Thoracic aorta (tissue), 2 donors: ENCODE measurements at places on chromosomes 2 and 18. TPM values are rescaled to one million over a fixed set of nuclear protein-coding genes. Genes with fewer than 3 reads are reported as not detected.
A peak's percentile ranks its signal among the peaks of the same experiment; 100 is the strongest.

DNA sequence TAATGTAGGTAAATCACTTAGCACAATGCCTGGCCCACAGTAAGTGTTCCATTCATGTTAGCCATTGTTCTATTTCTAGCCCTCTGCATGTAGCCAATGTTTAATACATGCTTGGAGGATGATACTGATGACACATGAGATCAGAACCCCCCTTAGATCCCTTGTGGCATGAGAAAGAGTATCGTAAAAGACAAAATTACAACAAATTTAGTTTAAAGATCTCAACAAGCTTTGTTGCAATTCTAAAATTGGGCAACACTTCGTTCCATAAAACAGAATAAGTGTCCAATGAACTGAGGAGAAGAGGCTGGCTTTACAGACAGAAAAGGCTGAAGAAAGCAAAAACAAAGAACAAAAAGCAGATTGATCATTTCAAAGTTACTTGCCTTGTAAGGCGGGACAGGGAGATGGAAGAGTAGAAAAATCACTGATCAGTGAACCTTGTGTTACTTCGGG is 148.7 kb upstream of the SLC1A4 start:
- peak overlapping the region; percentile 11 for H3K4me3 ChIP-seq
- no peaks in the 10 kb centered on the region for H3K27me3 ChIP-seq
- H3K27ac ChIP-seq, result no peak overlapping the region
- peaks cover 17% of the 10 kb centered on the region for H3K4me1 ChIP-seq

DNA sequence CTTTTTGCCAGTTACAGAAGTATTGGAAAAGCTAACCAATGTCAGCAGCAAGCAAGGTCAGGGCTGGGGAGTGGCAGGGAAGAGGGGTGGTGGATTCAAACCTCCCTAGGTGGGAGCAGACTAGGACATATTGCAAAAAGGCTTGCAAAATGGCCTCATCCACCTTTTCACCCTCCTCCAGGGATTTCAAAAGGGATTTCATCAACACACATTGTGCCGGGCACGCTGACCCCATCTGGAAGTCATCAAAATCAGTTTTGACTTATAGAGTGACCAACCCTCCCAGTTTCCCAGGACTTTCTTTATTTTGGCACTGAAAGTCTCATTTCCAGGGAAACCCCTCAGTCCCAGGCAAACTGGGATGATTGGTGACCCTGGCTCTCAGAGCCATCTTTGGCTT is 94.7 kb downstream of the BIN1 start:
- H3K4me3 ChIP-seq, result no peak overlapping the region
- H3K27me3 ChIP-seq, result no peaks in the 10 kb centered on the region
- no peaks in the 10 kb centered on the region for H3K36me3 ChIP-seq

Gene GKN2
- not detected for total RNA-seq

- no peak overlapping the region for H3K27ac ChIP-seq
- H3K36me3 ChIP-seq, result no peaks in the 10 kb centered on the region
- no peak overlapping the region for H3K4me3 ChIP-seq
- no peak for DNase-seq
These were observed 2.1 kb upstream of the MAP3K2 start for GRCh38 chr2:127389778-127390435.

Gene TSPYL6
- 0.14 TPM for total RNA-seq

- no peak overlapping the region for H3K27ac ChIP-seq
- H3K36me3 ChIP-seq, result no peaks in the 10 kb centered on the region
- H3K4me3 ChIP-seq, result no peak overlapping the region
These were observed 67.9 kb upstream of the TMEM17 start for GRCh38 chr2:62573936-62574335.

Gene PROM2
- total RNA-seq, result 10.0 TPM

Gene UPP2
- total RNA-seq, result not detected

DNA sequence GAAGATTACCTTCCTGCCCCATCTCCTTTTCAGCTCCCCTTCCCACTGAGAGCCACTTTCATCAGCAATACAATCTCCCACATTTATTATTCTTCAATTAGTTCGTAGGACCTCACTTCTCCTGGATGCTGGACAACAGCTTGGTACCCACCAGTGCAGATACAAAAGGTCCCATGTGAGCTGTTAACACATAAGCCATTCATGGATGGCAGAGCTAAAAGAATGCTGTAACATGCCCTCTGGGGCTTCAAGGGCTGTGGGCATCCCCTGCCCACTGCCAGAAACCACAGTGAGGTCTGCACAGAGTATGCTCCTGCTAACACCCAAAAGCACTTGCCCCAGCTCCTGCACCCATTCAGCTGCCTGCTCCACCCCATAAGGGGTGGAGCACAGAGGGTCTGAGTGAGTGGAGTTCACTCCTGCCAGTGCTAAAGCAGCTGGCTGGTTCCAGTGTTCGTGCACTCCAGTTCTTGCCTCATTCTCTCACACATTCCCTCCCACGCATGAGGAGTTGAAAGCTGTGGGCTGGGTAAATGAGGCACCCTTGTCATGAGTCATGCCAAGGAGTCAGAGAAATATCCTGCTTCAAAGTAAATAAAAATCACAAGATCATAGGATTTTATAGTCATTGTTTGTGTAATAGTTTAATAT is 305.9 kb upstream of the TMEFF2 start:
- H3K27ac ChIP-seq, result no peak overlapping the region
- no peaks in the 10 kb centered on the region for H3K36me3 ChIP-seq
- no peaks in the 10 kb centered on the region for H3K4me1 ChIP-seq
- H3K27me3 ChIP-seq, result no peaks in the 10 kb centered on the region
- no peak overlapping the region for H3K4me3 ChIP-seq
- no peak for DNase-seq

DNA sequence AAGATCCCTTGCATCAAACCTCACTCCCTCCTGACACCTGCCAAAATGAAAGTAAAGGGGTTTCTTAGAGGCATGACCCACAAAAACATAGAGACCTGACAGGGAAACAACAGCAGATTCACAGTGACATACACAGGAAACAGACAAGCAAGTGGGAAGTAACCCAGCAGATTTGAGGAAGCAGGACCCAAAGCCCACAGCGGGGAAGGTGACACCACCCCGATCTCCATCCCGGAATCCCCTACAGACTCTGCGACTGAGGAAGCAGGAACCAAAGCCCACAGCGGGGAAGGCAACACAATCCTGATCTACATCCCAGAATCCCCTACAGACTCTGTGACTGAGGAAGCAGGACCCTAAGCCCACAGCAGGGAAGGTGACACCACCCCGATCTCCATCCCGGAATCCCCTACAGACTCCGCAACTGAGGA is 21.6 kb downstream of the CIB4 start:
- DNase-seq, result no peak
- H3K36me3 ChIP-seq, result no peaks in the 10 kb centered on the region
- H3K4me1 ChIP-seq, result peaks cover 19% of the 10 kb centered on the region
- H3K27me3 ChIP-seq, result no peaks in the 10 kb centered on the region

Gene TMEM182
- total RNA-seq, result 3.1 TPM

Gene CIAO1
- 123 TPM for total RNA-seq

- no peaks in the 10 kb centered on the region for H3K36me3 ChIP-seq
- no peaks in the 10 kb centered on the region for H3K27me3 ChIP-seq
- no peak for DNase-seq
- H3K27ac ChIP-seq, result no peak overlapping the region
- no peak overlapping the region for H3K4me3 ChIP-seq
- no peaks in the 10 kb centered on the region for H3K4me1 ChIP-seq
These were observed 775.4 kb downstream of the ADCYAP1 start for GRCh38 chr18:1680108-1680507.

- H3K4me3 ChIP-seq, result no peak overlapping the region
- H3K27me3 ChIP-seq, result no peaks in the 10 kb centered on the region
- H3K4me1 ChIP-seq, result peaks cover 33% of the 10 kb centered on the region
- no peaks in the 10 kb centered on the region for H3K36me3 ChIP-seq
These were observed 73.6 kb upstream of the RTN4 start for GRCh38 chr2:55123851-55124269.

GRCh38 chr2:18413676-18414396 is 146.6 kb downstream of the RDH14 start:
- H3K27ac ChIP-seq, result peak overlapping the region; percentile 6
- H3K4me1 ChIP-seq, result peaks cover 13% of the 10 kb centered on the region
- no peak for DNase-seq
- no peaks in the 10 kb centered on the region for H3K36me3 ChIP-seq

- H3K27ac ChIP-seq, result no peak overlapping the region
- no peak for DNase-seq
- H3K27me3 ChIP-seq, result no peaks in the 10 kb centered on the region
These were observed 255.3 kb upstream of the FBXO11 start for GRCh38 chr2:48161628-48162027.

DNA sequence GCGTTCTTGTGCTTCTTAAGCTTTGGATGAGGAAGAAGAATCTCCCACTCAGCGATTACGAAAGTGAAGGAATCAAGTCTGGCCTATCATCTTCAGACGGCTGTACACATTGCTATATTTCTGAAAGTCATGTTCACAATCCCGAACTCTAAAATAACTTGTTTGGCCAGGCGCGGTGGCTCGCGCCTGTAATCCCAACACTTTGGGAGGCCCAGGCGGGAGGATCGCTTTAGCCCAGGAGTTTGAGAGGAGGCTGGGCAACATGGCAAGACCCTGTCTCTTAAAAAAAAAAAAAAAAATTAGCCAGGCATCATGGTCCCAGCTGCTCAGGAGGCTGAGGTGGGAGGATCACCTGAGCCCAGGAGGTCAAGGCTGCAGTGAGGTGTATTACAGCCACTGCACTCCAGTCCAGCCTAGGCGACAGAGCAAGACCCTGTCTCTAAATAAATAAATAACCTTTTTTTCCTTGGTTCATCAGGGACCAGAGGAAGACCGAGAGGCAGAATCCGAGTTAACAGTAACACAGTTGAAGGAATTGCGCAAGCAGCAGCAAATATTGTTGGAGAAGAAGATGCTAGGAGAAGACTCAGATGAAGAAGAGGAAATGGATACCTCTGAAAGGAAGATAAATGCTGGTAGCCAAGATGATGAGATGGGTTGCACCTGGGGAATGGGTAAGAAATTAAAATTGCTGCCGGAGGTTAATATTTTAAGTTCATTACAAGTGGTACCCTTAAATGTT is 1.1 kb downstream of the SLC4A1AP start:
- H3K27ac ChIP-seq, result no peak overlapping the region
- peaks cover 27% of the 10 kb centered on the region for H3K36me3 ChIP-seq
- peak overlapping the region; percentile 89 for H3K4me3 ChIP-seq
- peaks cover 16% of the 10 kb centered on the region for H3K4me1 ChIP-seq
- DNase-seq, result no peak

DNA sequence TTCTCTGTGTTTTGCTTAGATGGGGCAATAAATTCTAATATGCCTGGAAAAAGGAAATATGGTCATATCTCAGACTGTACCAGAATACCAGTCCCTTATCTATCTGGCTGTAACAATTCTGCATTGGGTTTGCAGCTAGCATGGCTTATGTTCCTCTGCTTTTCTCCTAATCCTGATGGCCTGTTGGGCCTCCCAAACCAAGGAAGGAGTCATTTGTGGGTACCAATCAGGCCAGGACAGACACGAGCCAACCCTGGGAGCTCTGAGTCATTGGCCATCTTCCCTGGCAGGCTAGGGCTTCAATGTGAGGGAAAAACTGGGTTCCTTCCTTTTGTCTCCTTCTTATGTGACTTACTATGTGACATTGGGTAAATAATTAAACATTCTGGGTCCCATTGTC is 12.0 kb downstream of the SMARCAL1 start:
- H3K4me1 ChIP-seq, result no peaks in the 10 kb centered on the region
- H3K27ac ChIP-seq, result no peak overlapping the region
- H3K36me3 ChIP-seq, result peaks cover 54% of the 10 kb centered on the region

DNA sequence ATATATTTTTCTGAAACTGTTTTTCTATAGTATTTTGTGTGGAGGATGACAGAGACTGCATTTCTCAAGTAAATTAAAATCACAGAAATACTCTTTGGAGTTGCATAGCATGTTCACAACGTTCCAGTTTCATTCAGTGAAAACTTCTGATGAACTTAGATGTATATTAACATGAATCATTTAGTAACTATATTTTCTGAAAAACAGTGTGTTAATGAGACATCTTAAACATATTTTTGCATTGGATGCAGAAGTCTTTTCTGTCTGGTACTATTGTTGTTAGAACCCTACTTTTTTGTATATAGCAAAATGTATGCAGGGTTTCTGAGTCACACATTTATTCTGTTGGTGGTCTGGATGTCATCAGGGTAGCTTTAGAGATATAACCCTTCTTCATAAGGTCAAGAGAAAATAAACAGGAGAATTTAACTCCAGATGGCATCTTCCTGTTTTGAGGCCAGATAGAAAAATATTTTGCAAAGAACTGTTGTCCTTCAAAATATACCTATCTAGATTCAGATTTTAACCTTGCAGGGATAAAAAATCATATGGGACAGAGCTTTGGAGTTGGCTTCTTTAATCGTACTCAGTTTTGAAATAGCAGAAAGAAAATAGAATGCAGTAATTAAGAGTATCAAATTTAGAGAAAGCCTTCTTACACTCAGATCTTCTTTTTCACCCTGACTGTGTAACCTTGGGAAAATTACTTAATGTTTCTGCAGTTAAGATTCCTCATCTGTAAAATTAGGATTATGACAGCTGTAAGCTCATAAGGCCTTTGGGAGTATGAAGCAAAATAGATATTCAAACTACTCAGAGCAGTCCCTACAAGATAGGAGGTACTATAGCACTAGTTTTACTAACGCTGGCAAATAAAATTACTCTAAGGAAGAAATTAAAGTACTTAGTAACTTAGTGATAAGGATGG is 5.3 kb downstream of the COL3A1 start:
- H3K4me1 ChIP-seq, result peaks cover 54% of the 10 kb centered on the region
- peaks cover 3% of the 10 kb centered on the region for H3K36me3 ChIP-seq
- peak overlapping the region; percentile 78 for H3K4me3 ChIP-seq
- DNase-seq, result no peak
- no peaks in the 10 kb centered on the region for H3K27me3 ChIP-seq

DNA sequence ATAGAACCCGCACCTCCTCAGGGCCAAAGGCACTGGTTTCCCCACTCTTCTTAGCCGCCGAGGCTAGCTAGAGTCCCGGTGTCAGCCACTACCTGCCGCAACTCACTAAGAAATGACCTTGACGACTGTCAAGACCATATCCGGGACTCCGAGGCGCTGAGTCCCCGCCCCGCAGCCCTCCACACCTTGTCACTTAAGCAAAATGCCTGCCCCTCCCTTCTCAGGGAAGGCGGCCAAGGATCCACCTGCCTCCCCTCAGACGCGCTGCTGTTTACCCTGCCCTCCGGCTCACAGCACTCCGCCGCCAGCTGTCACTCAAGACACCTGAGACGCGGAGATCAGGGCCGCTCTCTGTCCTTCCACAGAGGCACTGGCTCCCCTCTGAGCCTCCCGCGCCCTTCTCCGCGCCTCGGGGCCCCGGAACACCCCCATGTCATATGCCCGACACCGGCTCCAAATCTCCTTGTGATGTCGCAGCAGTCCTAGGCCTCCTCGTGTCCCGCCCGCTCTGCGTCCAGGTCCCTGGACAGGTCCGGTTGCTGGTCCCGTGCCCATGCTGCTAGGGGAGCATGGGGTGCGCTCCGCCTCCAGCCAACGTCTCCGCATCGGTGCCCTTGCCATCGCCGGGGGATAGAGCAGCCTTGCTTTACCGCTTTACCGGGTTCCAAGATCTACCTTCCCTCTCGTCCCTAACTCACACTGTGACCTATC is 32.5 kb upstream of the REG3G start:
- no peaks in the 10 kb centered on the region for H3K27me3 ChIP-seq
- no peak overlapping the region for H3K4me3 ChIP-seq
- H3K27ac ChIP-seq, result no peak overlapping the region
- H3K36me3 ChIP-seq, result no peaks in the 10 kb centered on the region

Gene CTAGE1
- total RNA-seq, result not detected

GRCh38 chr18:63102941-63103744 is 216.4 kb downstream of the BCL2 start:
- H3K27me3 ChIP-seq, result no peaks in the 10 kb centered on the region
- H3K4me3 ChIP-seq, result no peak overlapping the region
- H3K36me3 ChIP-seq, result no peaks in the 10 kb centered on the region
- no peak for DNase-seq

Gene TCF23
- not detected for total RNA-seq

Gene DSG2
- 2.8 TPM for total RNA-seq
